ENCODE measurements at places on chromosomes 13 and 19.
A peak's percentile ranks its signal among the peaks of the same experiment; 100 is the strongest.

GRCh38 chr19:30488191-30488590 is 116.0 kb downstream of the ZNF536 start:
- no peak for DNase-seq

DNA sequence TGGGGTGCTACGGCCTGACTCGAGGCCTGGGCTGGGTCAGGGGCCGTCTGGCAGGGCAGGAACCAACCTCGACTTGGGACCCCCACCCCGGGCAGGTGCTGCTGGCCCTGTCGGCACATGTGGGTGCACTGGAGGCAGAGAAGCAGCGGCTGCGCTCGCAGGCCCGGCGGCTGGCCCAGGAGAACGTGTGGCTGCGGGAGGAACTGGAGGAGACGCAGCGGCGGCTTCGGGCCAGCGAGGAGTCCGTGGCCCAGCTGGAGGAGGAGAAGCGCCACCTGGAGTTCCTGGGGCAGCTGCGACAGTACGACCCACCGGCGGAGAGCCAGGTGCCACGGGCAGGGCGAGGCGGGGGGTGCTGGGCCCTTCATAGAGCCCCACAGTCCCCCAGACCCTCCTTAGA is 5.9 kb downstream of the KLC3 start:
- DNase-seq: no peak

- DNase-seq: no peak
These were observed at the start of gene PBX4 for GRCh38 chr19:19618219-19619051. Gene PBX4 (minus strand): TSS chr19:19618687. CDS start chr19:19618629, 58 bp downstream.

GRCh38 chr13:39692660-39693438 is 37.4 kb downstream of the COG6 start:
- DNase-seq: no peak

- peak; percentile 37 for DNase-seq
These were observed 1.1 kb upstream of the MYBPC2 start for GRCh38 chr19:50431343-50432220.
